ENCODE measurements at places on chromosomes 3 and 15.
A peak's percentile ranks its signal among the peaks of the same experiment; 100 is the strongest.

DNA sequence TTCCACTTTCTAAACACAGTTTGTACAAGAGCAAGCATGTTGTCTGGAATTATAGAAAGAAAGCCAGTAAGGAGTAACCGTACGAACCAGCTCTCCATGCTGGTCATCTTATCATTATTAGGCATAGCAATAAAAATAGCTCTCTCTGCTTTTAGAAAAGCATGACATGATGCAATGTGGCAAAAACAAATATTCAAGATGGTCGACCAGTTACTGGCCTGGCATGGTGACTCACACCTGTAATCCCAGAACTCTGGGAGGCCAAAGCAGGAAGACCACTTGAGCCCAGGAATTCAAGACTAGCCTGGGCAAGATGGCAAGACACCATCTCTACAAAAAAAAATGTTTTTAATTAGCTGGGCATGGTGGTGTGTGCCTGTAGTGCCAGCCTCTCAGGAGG lies 2.6 kb upstream of the MAP4 start:
- no peak for DNase-seq

GRCh38 chr3:137217733-137218132 lies 259.9 kb downstream of the IL20RB start:
- DNase-seq = no peak

DNA sequence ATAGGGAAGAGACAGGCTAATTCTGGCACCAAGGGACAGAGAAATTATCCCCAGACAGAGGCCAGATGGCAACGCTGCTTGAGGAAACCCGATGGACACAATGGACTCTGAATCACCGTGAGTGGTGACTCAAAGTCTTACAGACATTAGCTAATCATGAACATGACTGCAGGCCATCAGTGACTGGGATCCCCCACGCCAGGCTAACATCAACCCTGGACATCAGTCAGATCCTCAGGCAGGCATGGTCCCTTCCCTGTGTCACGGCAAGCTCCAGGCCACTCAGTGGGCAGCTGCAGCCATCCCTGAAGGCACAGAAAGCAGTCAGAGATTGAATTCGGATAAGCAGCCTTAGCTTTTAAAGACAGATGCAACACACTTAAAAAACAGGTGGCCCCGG lies 23.8 kb upstream of the OXTR start:
- DNase-seq = no peak

DNA sequence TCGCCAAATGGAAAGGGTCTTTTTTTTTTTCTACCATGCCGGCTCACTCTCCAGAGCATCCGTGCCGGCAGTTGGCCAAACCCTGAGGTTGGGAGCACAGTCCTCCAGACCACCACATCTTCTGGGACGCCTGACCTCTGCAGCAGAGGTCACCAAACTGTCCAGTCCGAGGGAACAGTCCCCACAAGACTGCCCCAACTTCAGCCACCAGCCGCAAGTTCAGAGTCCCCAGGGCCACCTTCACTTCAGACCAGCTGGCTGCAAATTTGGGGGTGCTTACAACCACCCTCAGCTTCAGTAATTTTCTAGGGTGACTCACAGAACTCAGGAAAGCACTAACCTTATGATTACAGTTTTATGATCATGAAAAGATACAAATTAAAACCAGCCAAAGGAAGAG lies 28.9 kb downstream of the PLA2G4D start:
- DNase-seq = no peak

- DNase-seq = no peak
These were observed 234.6 kb downstream of the RBMS3 start for GRCh38 chr3:29515451-29515850.

DNA sequence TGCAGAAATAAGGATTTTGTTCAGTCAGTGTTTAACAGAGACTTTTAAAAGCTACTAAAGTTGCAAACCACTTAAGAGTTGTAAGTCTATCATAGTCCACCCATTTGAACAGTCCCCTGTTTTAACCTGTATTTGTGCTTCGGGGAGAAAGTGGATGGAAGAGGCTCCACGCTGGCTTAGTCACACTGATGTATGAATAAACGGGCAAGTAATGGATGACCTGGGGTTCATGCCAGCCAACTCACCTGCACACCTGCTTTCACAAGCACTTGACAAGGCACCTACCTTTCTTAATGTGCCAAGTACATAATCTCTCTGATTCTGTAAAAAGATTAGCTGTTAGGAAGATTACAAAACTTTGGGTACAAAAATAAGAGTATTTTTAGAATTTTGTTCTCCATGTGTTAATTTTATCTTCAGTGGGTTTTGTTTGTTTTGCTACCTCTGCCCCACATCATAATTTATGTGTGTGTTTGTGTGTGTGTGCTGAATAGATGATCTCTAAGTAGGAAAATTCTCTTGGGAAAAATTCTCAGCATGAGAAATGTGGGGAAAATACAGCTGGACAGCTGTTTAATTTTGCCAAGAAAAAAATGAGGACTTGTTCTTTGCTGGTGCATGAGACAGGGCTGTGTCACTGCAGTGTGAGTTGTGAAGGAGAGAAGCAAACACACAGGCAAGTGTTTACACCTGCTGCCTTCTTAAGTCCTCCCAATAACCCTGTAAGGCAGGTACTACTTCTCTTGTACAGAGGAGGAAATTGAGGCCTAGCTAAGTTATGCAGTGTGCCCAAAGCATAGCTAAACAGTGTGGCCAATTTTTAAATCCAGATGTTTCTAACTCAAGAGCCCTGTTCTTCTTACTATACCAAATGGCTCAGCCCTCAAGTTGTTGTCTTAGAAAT lies 181.2 kb upstream of the IL12A start:
- DNase-seq = no peak

- DNase-seq = no peak
These were observed 315.4 kb downstream of the LPP start for GRCh38 chr3:188469228-188469885.

GRCh38 chr15:37007301-37007700 lies 93.0 kb downstream of the MEIS2 start:
- DNase-seq = no peak

DNA sequence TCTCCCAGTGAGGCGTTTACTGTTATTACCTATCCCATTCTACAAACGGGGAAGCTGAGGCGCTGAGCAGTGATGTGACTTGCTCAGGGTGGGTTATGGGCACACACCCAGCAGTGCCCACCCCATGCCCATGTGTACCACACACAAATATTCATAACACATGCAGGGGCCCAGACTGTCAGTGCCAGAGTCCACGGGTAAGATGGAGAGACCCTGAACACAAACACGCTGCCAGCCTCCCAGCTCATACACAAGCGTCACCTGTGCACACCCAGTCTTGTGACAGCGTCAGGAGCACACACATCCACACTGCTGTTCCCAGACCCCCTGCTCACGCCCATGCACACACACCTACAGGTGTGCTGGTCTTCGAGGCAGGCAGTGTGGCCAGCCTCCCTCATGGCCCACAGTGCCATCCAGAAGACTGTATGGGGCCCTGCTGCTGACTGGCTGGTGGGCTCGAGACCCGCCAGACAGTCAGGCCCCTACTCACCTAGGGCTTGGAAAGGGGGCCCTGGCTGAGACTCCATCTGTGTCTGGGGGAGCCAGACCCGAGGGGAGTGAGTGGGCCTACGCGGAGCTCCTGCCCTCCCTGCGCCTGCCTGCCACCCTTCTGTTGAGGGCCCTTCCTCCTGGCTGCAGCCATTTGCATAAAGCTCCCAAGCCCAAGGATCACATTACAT lies 39.4 kb downstream of the DNAJB8 start:
- no peak for DNase-seq

- no peak for DNase-seq
These were observed 9.4 kb downstream of the MUC4 start for GRCh38 chr3:195802261-195802701.

DNA sequence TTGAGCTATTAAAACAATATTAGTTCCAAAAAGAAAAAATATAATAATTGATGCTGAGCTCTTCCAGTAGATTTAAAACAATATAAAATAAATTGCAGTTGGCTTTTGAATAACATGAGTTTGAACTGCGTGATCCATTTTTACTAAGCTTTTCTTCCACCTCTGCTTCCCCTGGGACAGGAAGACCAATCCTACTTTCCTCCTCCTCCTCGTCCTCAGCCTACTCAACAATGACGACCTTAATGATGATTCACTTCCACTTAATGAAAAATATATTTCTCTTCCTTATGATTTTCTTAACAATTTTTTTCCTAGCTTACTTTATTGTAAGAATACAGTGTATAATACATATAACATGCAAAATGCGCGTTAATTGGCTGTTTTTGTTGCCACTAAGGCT lies 78.9 kb upstream of the THRB start:
- DNase-seq = no peak

DNA sequence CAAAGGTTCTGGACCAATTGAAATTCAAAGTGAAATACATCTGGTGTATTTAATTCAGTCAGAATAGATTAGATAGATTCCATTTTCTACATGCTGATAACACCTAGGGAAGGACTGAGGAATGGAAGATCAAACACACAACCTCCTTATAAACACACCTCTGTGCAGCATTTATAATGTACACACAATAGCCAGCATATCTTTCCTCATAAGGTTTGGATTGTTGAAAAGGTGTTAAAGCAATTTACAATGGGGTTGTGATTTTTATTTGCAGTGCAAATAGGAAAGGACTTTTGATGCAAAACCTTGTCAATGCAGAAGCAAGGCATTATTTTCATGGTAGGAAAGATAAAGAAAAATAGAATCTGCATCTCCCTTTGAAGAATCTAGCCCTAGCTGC lies 448.9 kb upstream of the KCNMB2 start:
- DNase-seq = no peak

DNA sequence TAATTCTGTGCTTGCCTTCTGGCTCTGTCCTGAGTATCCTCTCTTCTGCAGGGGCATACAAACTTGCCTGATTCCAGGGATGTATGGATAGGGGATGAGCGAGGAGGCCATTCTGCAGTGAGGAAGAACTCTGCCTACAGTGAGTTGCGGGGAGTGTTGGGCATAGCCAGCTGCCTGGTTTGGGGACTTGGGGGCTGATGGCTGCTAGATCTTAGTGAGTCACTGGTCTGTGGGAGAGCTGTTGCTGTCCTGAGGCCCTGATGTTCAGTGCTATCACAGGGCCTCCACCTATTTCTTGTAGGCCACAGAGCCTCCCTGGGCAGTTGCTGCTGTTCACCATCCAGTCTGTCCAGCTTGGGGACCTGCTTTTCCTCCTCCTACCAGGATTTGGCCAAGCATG lies 20.3 kb downstream of the CDAN1 start:
- DNase-seq = no peak

- DNase-seq = no peak
These were observed 246.5 kb upstream of the PEX5L start for GRCh38 chr3:180283251-180283650.

DNA sequence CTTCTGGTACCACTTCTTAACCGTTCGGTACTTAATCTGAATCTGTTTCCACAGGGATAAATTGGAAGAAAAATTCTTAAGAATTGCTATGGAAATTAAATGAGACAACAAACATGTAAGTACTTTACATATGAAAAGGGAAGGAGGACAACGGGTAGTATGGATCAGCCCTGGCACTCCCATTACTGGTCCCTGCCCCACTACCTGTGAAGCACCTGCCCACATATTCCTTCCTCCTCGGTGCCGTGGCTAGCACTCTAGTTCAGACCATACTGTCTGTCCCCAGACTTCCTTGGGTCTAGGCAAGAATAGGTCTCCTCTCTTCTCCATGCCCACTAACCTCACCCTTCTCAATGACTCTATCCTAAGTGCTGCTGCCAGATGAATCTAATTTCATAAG lies 46.2 kb downstream of the SHQ1 start:
- DNase-seq = no peak

DNA sequence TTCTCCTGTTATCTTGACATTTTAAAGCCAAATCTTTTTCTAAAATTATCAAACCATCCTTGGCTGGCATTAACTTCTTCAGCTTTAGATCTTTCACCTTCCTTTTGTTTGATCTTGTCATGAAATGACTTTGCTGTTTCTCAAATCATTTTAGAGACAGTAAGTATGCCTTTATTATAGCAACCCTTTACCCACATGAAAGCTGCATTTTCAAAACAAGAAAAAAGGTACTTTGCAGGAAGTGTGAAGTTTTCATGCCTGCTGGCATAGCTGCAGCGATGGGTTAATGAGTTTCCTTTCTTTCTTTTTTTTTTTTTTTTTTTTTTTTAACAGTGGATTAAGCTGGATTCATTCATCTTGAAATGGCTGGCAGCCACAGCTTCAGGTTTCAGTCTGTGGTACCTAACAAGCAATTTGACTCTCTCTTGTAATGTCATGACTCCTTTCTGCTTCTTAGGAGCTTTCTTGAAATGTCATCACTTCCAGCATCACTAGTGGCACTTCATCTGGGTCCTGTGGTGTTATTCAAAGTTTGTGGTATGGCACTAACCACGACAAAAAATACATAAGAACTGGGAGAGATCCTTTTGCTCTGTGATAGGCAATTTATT lies 18.8 kb downstream of the SLC25A26 start:
- DNase-seq = no peak

GRCh38 chr15:67731112-67731721 lies 94.1 kb upstream of the SKOR1 start:
- no peak for DNase-seq

GRCh38 chr15:87792250-87793040 lies 464.1 kb downstream of the NTRK3 start:
- no peak for DNase-seq

DNA sequence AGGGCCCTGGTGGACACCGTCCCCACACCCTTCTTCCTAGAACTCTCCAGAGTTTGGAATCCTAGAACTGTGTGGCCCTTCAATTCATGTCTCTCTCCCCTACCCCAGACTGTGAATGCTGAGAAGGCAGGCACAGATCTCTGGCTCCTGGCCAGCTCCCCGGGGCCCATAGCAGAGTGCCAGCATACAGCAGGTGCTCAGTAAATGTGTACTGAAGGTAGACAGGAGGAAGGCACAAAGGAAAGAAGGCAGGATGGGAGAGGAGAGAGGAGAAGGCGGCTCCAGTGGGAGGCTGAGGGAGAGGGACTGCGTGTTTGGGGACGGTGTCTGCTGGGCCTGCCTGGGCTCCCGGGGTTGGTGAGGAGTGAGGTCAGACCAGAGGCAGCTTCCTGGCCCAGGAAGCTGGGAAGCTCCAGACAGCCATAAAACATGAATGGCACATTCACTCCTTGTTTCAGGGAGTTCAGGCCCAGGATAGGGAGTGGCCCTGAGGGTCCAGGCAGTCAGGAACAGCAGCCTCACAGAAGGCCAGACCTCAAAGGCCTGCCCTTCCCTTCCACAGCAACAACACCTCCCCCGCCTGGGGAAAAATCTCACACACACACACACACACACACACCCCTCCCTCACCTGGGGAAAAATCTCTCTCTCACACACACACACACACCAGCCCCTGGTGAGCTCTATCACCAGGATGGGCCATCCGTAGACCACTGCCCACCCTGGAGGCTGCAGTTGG lies 137.1 kb upstream of the PRR20G start:
- no peak for DNase-seq

DNA sequence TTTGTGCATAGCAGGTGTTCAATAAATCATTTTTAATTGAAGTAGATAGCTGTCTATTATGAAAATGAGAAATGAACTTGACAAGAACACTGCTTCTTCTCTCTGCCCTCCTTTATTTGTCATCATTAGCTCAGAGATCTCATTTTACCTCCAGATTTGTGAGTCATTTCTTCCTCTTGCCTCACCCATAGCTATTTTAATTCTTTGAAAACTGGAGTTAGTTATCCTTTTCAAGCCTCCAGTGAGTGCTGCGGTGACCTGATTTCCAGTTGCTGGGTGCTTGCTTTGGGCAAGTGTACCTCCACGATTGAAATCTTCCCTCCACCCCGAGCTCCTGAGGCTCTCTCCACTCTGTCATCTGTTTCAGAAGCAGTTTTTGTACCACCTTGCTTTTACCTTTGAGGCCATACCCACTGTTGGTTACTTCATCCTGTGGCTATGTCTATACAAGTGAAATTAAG lies 114.6 kb downstream of the NFKBIZ start:
- DNase-seq = peak; percentile 13
